SK-N-MC (cell line): ENCODE measurements at places on chromosomes 5 and 9.

- DNase-seq: no peak
These were observed 806 bp upstream of the CDC42SE2 start for GRCh38 chr5:131262953-131263541.

- DNase-seq: no peak
These were observed 120.5 kb downstream of the MARCHF3 start for GRCh38 chr5:126909856-126910255.

- DNase-seq: no peak
These were observed 44.4 kb downstream of the TNFAIP8 start for GRCh38 chr5:119400245-119400644.

- DNase-seq: no peak
These were observed 189.8 kb downstream of the TLE1 start for GRCh38 chr9:81499594-81499993.

DNA sequence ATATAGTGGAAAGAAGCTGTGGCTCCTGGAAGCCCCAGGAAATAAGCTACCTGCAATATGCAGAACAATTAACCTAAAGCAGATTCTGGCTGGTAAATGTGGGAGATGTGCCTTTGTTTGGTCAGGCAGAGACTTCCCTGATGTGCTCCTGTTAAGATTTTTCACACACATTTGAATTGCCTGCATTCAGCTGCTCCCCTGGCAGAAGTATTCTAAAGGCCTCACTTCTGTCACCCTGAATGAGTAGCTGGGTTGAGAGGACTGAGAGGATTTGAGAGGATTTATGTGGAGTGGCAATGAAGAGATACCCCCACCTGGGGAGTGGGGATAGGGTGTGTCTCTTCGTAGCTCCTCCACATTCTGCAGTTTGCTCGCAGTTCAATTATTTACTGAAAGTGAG, 130.5 kb downstream of the ST8SIA4 start:
- no peak for DNase-seq

- DNase-seq: no peak
These were observed 260.1 kb upstream of the SLC24A2 start for GRCh38 chr9:20048985-20049384.

DNA sequence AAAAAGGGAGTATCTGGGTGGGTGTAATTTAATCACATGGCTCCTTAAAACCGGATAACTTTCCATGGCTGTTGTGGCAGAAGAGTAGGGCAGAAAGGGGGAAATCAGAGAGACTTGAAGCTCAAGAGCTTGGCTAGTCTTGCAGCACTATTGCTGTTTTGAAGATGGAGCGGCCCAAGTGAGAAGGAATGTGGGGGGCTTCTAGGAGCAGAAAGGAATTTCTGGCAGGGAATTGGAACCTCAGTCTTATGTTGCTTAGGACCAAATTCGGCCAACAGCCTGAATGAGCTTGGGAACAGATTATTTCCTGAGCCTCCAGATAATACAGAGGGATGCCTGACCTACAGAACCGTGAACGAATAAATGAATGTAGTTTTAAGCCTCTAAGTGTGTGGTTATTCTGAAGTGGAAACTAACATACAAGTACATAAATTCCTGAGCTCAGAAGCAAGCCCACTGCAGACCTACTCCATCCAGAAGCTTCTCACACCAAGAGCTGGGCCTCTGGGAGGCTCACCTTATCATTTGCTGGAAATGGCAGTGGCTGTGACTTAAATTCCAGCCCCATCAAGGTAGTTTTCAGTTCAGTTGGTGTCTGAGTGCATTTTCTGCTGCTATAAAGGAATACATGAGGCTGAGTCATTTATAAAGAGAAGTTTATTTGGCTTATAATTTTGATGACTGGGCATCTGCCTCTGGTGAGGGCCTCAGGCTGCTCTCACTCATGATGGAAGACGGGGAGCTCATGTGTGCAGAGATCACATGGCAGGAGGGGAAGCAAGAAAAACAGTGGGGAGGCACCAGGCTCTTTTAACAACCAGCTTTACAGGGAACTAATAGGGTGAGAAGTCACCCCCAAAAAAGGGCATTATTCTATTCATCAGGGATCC, 15.3 kb upstream of the TMEM174 start:
- no peak for DNase-seq

DNA sequence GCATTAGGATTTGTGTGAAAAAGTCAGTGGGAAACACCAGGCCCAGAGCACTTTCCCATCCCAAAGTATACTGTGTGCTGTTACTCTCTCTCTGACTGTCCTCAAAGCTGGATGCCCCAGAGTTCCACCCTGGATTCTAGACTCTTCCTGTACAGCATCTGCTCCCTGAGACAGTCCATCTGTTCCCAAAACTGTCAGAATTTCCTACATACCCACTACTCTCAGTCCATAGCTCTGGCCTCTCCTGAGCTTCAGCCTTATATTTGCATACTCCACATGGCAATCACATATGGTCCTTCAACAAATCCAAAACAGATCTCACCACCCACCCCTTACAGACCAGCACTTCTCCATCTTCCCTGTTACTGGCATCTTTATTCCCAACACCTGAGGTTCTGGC, 9.5 kb downstream of the ELP1 start:
- no peak for DNase-seq

DNA sequence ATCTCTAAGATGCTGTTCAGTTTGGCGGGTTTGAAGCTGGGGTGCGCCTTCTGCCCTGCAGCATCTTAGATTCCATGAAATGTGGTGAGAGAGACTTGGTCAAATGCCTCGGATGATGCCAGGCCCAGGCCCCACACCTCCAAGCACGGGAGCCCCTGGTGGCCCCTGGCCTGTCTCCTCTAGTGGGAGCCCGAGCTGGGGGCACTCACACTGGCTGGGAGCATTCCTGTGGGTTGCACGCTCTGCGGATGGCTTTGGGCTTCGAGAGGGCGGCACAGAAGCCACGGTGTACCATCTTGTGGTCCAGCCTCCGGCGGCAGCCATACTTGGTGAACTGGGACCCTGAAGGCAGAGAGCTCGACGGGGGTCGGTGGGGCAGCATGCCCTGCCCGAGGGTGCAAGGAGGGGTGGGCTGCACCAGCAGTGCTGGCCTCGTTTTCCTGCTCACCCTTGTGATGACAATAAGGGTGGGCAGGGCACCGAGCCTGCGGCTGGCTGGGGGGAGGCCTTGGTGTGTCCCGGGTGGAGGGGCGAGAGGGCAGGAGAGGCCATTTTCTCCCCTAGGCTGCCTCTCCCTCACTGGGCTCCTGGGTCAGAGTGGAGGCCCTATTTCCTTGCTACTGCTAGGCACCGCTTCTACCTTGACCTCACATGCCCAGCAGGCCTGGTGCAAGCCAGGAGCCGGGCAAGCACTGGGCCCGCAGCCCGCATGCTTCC, 65.8 kb downstream of the ZNF354C start:
- DNase-seq: no peak

DNA sequence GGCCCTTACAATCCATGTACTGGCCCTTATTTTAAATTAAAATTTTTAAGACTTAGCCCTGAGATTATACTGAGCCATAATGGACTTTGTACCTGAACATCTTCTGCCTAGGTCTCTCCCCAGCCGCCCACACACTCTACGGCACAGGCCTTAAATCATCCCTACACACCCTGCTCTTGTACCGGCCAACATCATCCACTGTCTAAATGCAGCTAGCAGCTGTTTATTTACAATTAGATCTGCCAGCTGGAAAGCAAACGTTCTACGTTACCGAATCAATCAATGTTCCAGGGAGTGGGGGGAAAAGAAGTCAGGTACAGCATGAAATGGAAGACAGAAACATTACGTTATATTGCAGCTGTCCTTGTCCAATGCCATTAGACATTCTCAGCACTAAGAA, 88.4 kb upstream of the GRAMD2B start:
- no peak for DNase-seq

- DNase-seq: no peak
These were observed 581.0 kb upstream of the RORB start for GRCh38 chr9:73916016-73916673.
